ENCODE measurements at places on chromosomes 6 and 20.

- no peak for DNase-seq
Measured at GRCh38 chr20:11094196-11094595, 420.4 kb upstream of the JAG1 start.

- no peak for DNase-seq
Measured at GRCh38 chr20:7015257-7015656, 247.8 kb downstream of the BMP2 start.

DNA sequence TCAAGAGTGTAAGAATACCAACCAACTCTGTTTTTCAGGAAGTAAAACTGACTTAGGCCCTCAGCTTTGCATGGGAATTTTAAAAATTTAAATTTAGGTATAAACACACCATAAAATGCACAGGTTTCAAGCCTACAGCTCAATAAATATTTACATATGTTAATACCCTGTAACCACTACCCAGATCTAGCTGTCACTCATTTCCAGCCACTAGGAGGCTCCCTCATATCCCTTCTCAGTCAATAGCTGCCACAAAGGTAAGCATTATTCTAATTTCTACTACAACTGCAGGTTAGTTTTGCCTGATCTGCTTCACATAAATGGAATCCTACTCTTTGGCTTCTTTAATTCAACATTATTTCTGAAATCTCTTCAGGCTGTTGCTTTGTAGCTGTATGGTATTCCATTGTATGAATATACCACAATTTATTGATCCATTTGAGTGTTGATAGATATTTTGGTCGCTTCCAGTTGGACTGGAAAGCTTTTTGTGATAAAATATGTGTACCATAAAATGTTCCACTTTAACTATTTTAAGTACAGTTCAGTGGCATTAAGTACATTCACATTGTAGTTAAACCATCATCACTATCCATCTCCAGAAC is 32.5 kb upstream of the MEI4 start:
- DNase-seq: no peak

GRCh38 chr6:98871057-98871456 is 36.7 kb downstream of the POU3F2 start:
- DNase-seq: no peak

DNA sequence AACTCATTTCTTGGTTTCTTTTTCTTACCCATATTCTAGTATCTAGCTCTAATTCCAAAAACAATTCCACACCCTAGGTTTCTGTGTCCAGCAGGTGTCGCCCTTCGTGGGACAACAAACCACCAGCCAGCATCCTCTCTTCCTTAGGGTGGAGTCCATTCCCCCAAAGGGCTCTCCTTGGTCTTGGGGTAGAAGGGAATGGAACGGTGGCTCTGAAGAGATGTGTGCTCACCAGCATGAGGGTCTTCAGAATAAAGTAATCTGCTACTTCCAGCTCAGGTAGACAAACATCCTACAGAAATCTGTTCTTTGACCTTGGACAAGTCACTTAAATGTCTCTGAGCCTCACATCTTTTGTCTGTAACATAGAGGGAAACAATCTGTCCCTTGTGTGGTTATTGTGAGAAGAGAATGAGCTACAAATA is 7.2 kb downstream of the HLA-DMB start:
- DNase-seq: no peak

DNA sequence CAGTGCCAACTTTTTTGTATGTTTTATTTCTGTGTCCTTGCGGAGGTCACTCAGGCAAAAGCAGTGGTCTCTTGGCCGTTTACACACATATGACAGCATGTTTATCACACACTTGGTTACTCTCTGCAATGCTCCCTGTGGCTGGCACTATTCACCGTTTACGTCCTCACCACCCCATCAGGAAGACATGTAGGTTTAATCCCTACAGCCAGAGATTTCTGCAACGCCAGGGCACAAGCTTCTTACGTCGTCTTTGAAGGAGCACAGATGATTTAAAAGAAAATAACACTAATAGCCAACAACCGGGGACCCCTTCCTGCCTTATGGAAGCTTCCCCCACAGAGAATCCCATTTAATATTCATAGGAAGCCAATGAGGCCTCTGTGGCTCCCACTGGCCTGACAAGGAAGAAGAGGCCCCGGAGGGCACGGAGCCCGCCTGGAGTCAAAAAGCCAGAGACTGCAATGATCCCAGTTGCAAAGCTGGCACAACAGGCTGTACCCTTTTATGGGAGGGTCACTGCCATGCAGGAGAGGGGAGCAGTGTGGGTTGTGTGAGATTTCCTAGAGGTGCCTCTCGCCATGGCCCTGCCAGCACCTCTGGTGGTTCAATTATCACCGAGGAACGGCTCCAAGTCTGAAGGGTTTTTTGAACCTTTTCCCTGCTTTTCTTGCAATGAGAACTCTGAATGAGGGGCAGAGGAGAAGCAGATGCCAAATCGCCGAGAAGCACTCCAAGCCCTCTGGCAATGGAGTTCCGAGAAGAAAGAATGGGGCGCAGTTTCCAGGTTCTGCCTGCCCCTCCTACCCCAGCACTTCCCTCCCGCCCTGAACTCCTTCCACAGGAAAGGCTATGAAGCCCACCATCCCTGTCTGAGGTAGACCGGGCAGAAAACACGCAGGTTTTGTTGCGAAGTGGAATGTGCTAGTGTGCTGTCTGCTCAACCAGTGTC is 96.2 kb downstream of the THBS2 start:
- DNase-seq: no peak

GRCh38 chr6:134381959-134382358 is 64.0 kb upstream of the SGK1 start:
- no peak for DNase-seq

DNA sequence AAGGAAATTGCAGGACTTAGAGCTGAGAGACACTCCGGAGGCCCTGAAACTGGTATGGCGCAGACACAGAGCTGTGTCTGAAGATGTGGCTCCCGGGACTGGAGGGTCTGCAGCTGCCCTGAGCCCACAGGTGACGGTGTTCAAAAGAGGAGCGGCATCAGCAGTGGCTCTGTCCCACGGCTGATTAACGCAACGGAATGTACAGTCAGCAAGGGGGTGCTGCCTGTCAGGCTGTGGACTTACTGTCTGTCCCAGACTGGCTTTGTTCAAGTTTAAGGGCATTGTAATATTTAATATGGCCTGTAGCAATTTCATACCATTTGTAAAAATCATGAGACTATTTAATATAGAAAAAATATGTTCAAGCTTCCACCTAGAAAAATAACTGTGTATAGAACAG is 228.0 kb upstream of the TAB2 start:
- DNase-seq: no peak

- no peak for DNase-seq
Measured at GRCh38 chr20:933029-933428, 16.9 kb upstream of the ANGPT4 start.

- no peak for DNase-seq
Measured at GRCh38 chr6:156359912-156360311, 417.3 kb upstream of the ARID1B start.

DNA sequence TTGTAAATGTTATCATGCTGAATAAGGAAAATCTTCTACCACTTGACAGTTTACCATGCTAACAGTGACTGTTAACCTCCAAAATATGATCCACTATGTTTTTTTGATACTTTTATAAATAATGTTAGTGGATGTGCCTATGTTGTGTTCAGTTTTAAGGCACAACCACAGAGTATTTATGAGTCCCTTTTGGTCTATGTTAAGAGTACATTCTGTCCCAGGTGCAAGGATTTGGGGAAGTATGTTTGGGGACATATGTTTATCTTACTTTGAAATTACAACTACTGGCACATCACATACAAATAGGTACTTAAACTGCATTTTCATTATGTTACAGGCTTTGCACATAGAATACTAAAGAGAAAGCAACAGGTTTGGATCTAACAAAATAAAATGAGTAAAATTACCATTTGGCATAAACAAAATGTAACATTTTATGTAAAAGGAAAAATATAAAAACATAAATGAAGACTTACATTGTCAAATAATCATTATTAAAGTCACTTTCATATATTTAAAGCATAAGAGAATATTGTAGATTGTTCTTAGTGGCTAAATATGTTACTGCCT is 71.2 kb downstream of the SESN1 start:
- DNase-seq: no peak

- DNase-seq: no peak
Measured at GRCh38 chr6:44022296-44022661, 105.0 kb downstream of the MRPL14 start.

DNA sequence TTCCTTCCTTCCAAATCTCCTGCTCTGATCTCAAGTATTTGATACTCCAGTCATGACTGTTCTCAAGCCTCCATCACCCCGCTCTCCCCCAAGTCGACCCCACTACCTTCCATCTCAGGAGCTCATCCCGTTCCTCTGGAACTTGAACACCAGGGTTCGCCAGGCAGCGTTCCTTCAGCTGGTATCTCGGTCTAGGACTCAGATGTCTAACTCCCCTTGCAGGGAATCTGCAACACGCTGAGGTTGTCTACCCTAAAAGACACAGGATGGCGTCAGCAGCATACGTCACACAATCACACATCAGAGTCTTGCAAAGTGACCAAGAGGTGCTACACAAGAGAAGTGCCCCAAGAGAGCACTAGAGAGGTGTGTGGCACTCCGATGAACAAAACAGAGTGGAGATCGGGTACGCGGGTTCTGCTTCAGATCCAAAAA is 706 bp downstream of the ZNF184 start:
- DNase-seq: no peak

- DNase-seq: no peak
Measured at GRCh38 chr6:19812512-19813119, 24.6 kb upstream of the ID4 start.

DNA sequence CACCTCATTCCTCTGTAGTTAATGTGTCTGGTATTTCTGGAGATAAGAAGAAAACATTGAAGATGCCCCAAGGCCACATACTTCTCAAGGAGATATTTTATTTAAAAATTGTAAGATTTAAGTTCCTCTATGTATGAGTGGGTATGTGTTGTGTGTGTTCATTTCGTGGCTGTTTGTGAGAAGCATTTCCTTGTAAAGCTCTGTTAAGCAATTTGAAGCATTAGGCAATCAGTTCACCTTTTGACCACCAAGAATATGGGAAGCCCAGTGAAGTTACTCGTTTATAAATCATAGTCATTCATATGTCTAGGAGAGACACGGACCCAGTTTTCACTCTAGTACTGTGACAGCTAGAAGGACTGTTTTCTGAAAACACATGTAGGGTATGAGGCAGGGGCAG is 717.6 kb upstream of the MAP3K7 start:
- DNase-seq: no peak

- DNase-seq: no peak
Measured at GRCh38 chr6:156795825-156796224, 18.6 kb downstream of the ARID1B start.

GRCh38 chr6:4743062-4743461 is 33.1 kb upstream of the CDYL start:
- DNase-seq: no peak

DNA sequence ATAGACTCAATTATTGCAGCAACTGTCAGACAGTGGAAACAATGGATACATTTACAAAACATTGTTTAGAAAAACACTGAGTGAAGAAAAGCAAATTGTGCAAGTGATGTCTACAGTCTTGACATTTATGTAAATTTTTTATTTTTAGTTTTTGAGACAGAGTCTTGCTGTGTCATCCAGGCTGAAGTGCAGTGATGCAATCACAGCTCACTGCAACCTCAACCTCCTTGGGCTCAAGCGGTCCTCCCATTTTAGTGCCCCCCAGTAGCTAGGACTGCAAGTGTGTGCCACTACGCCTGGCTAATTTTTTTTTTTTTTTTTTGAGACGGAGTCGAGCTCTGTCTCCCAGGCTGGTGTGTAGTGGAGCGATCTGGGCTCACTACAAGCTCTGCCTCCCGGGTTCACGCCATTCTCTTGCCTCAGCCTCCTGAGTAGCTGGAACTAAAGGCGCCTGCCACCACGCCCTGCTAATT is 9.7 kb downstream of the CNBD2 start:
- no peak for DNase-seq

DNA sequence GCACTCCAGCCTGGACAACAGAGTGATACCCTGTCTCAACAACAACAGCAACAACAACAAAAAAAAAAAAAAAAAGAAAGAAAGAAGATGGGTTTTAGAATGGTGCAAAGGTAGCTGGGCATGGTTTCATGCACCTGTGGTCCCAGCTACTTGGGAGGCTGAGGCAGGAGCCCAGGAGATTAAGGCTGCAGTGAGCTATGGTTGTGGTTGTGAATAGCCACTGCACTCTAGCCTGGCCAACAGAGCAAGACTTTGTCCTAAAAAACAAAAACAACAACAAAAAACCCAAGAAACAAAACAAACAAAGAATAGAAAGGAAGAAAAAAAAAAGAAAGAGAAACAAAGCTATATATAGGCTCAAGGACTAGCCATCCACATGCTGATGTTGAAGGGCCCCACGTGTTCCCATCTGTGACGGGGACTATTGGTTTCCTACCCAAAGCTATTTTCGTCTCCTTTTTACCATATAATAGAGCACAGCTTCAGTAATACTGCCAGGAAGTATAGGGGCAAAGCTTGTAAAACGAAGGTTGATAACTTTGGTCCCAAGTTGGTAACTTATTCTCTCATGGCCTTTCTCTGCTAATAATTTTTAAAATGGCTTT is 7.9 kb upstream of the EEF1E1 start:
- no peak for DNase-seq

DNA sequence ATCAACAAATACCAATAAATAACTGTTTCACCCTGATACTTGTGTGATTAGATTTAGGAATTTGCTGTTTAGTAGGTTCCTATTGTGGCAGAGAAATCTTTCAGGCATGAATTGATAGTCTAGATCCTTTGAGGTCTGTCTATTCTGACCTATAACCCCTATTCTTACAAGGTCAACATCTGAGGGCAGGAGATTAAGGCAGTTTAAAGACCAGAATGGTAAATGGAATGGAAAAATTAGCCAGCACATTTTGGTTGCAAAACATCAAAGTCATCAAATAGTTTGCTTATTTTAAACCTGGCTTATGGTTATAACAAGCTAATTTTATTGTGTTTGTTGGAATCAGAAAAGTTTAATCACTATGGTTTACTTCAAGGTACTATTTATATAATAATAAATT is 78.4 kb downstream of the LIN28B start:
- no peak for DNase-seq

DNA sequence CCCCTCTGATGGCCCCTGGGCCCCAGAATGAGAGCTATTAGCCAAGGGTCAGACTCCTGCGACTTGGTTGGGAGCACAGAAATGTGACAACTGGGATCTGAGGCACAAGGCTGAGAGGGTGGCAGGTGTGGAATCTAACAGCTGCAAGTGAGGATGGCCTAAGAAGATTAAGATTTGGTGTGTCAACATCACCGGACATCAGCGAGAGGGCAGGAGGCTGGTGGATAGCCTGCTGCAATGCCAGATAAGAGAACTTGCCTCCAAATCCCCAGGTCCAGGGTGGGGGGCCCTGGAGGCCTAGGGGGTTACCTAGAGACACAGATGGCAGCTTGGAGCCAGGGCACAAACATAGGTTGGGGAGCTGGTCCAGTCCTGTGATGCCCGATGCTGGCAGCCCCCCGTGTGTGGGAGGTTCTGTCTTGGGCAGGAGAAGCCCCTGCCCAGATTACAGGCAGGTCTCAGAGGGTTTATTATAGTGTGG is 155.8 kb downstream of the GRM4 start:
- DNase-seq: no peak

Data from cortex of kidney (tissue), 1 donor.